CD4-positive, alpha-beta T cell (primary cell): ENCODE measurements at places on chromosomes 6 and 20. TPM values are rescaled to one million over a fixed set of nuclear protein-coding genes. Genes with fewer than 3 reads are reported as not detected.

STAU1 gene
- total RNA-seq: 65.8 TPM

DNA sequence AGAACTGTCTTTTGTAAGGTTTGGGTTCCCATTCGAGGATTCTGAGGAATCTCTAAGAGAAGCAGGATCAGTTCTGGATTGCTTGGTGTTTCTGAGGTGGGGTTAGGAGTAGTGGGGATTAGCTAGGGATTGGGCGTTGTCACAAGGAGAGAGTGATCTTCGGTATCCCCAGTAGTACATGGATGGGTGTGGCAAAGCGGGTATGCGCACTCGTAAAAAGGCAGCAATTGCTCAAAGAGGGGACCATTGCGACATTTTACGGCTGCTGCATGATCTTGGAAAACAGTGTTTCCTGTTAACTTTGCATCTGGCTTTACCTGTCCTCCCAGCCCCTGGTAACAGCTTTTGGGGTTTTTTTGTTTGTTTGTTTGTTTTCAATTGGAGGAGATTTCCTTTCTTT is 9.7 kb upstream of the ZSCAN9 start:
- H3K36me3 ChIP-seq: no peaks in the 10 kb centered on the region
- no peak overlapping the region for H3K27ac ChIP-seq
- DNase-seq: no peak
- H3K4me1 ChIP-seq: peaks cover 24% of the 10 kb centered on the region
- H3K4me3 ChIP-seq: no peak overlapping the region

- no peak overlapping the region for H3K4me3 ChIP-seq
- DNase-seq: no peak
- H3K4me1 ChIP-seq: no peaks in the 10 kb centered on the region
- no peaks in the 10 kb centered on the region for H3K36me3 ChIP-seq
- no peak overlapping the region for H3K27ac ChIP-seq
- no peaks in the 10 kb centered on the region for H3K27me3 ChIP-seq
These were observed 20.1 kb upstream of the PTPRT start for GRCh38 chr20:43209831-43210230.

DNA sequence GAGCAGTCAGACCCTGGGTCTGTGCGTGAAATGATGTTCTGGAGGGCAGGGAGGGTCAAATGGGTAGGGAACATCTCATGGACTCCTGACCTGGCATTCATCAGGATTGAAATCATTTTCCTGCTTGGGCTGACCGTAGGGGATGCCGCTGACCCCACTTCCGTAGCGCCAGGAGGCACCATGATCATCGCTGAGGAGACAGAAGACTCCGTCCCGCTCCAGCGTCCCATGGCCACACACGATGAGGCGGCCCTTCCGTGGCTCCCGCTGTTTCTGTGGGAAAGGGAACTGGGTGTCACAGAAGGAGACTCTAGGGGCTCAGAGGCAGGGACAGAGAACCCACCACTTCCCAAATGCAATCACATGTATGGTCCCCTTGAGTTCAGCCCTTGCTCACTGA is 2.3 kb downstream of the NEU1 start:
- DNase-seq: no peak
- peaks cover 37% of the 10 kb centered on the region for H3K4me1 ChIP-seq
- H3K27ac ChIP-seq: no peak overlapping the region
- H3K27me3 ChIP-seq: no peaks in the 10 kb centered on the region

PLG gene
- not detected for total RNA-seq

DNA sequence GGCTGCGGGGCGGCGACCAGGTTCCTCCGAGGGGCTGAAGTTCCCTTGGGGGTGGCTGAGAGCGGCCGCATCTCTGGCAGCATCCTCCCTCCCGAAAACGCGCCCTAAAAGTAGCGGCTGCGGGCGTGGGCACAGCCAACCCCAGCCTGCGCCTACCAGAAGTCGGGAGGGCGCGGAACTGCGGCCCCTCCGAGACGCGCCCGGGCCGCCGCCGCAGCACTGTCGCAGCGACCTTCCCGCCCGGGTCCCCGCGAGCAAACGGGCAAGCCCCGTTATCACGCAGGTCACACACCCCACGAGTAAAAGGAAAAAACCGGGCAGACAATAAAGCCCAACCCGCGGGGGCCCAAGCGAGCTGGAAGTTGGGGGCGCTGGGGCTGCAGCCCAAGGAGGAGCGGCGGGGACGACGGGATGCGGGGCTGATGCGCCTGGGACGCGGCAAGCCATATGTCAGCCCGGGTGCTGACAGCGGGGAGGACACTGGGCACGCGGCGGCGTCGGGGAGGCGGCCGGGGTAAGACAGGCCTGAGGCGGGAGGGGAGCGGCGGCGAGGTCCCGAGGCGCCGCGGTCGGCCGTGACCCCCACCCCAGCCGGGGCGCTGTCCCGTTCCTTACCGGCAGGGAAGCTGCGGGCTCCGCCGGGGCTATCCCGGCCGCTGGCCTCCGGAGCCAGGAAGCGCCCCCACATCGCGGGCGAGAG is 659 bp downstream of the CEP85L start:
- H3K4me3 ChIP-seq: peak overlapping the region; percentile 82
- H3K27me3 ChIP-seq: no peaks in the 10 kb centered on the region
- H3K36me3 ChIP-seq: peaks cover 5% of the 10 kb centered on the region
- H3K4me1 ChIP-seq: peaks cover 27% of the 10 kb centered on the region
- peak; percentile 23 for DNase-seq

GRCh38 chr6:5112066-5112799 is 27.1 kb downstream of the PPP1R3G start:
- H3K4me1 ChIP-seq: no peaks in the 10 kb centered on the region
- no peak overlapping the region for H3K4me3 ChIP-seq

- no peak overlapping the region for H3K4me3 ChIP-seq
- no peaks in the 10 kb centered on the region for H3K36me3 ChIP-seq
- DNase-seq: no peak
- H3K27me3 ChIP-seq: no peaks in the 10 kb centered on the region
- no peak overlapping the region for H3K27ac ChIP-seq
- no peaks in the 10 kb centered on the region for H3K4me1 ChIP-seq
These were observed 150.7 kb upstream of the PLCB4 start for GRCh38 chr20:8918145-8918544.

DNA sequence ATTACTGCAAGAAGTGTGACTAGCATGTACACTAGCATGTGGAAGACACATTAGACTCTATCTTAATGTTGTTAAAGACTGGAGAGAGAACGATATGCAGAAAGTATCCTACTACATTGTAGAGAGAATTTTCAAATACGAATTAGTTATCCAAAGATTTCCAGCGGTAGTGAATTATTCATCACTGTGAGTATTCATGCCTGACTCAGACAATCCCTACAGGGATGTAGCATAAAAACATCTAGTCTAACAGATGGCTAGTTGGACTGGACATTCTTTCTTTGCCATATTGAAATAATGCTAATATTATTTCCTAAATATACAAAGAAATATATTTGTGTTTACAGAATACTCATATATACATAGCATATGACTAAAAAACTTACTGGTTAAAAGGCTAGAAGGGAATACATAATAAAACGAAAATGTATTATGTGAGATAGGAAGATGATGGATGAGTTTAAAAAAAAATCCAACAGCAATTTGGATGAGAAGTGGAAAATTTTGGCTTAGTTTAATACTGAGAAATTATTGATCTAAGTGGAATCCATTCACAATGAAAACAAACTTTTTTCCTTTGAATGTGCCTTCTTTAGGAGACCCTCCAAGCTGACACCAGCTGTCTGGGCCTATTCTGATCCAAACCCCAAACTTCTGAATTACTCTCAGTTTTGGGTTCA is 580.7 kb downstream of the RFPL4B start:
- H3K27ac ChIP-seq: no peak overlapping the region
- no peak for DNase-seq
- H3K27me3 ChIP-seq: no peaks in the 10 kb centered on the region
- no peak overlapping the region for H3K4me3 ChIP-seq
- H3K36me3 ChIP-seq: no peaks in the 10 kb centered on the region
- no peaks in the 10 kb centered on the region for H3K4me1 ChIP-seq

GRCh38 chr6:101534386-101534785 is 140.9 kb downstream of the GRIK2 start:
- H3K36me3 ChIP-seq: no peaks in the 10 kb centered on the region
- no peaks in the 10 kb centered on the region for H3K27me3 ChIP-seq
- H3K27ac ChIP-seq: no peak overlapping the region
- no peak overlapping the region for H3K4me3 ChIP-seq

FUT9 gene
- not detected for total RNA-seq

DNA sequence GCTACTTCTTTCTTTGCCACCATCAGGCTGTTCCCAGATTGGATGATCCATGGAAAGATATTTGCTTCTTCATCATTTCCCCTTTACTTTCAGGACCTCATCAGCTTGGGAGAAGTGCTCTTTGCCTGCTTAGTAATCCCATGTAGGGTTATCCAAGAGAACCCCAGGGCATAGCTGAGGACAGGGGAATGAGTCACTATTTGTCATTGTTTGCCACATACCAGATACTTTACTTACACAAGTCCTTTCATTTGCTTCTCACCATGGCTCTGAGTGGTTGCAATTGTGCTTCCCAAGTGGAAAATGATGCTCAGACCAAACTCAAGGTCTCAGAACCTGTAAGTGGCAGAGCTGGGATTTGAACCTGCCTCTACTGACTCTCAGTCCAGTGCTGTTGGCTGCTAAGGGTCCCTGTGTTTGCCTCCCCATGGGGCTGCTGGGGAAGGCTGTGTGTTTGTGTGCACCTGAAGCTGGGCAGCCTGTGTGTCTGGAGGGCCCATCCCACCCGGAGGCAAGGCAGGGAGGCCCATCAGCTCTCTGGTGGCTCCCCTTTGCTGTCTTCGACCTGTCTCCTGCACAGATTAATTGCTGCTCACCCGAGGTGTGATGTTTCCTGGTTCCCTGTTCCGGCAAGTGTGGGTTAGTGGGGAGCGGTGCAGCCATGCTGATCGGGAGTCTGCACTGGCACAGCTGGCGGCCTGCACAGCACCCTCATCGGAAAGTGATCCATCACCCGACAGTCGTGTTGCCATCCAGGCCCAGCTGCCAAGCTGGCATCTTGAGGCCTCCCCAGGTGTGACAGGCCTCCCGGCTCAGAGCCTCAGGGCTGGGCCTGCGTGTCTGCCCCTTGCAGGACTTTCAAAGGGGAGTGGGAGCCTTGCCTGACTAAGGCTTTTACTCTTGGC is 228.8 kb downstream of the DHX35 start:
- H3K27ac ChIP-seq: no peak overlapping the region
- H3K27me3 ChIP-seq: no peaks in the 10 kb centered on the region
- H3K4me3 ChIP-seq: no peak overlapping the region
- no peak for DNase-seq

GRCh38 chr6:149929422-149929821 is 6.5 kb upstream of the RAET1G start:
- no peak overlapping the region for H3K4me3 ChIP-seq
- no peaks in the 10 kb centered on the region for H3K36me3 ChIP-seq
- H3K27ac ChIP-seq: no peak overlapping the region
- DNase-seq: peak; percentile 40

- H3K27ac ChIP-seq: peak overlapping the region; percentile 89
- H3K4me3 ChIP-seq: no peak overlapping the region
- H3K36me3 ChIP-seq: peaks cover 20% of the 10 kb centered on the region
- H3K4me1 ChIP-seq: peaks cover 67% of the 10 kb centered on the region
These were observed 5.2 kb downstream of the SYTL3 start for GRCh38 chr6:158654960-158655489.

PSORS1C2 gene
- not detected for total RNA-seq

- no peak overlapping the region for H3K27ac ChIP-seq
- DNase-seq: no peak
- H3K36me3 ChIP-seq: no peaks in the 10 kb centered on the region
- H3K27me3 ChIP-seq: no peaks in the 10 kb centered on the region
- H3K4me3 ChIP-seq: no peak overlapping the region
These were observed 37.2 kb downstream of the SLC22A2 start for GRCh38 chr6:160221423-160221822.

PAK5 gene
- total RNA-seq: not detected

- DNase-seq: no peak
- H3K4me3 ChIP-seq: no peak overlapping the region
- H3K27ac ChIP-seq: no peak overlapping the region
- H3K36me3 ChIP-seq: no peaks in the 10 kb centered on the region
- no peaks in the 10 kb centered on the region for H3K27me3 ChIP-seq
These were observed 43.9 kb downstream of the PLCB4 start for GRCh38 chr20:9112541-9113515.

GRCh38 chr6:34295721-34296120 is 46.9 kb upstream of the SMIM29 start:
- H3K27ac ChIP-seq: no peak overlapping the region
- no peak for DNase-seq
- H3K36me3 ChIP-seq: peaks cover 30% of the 10 kb centered on the region

DNA sequence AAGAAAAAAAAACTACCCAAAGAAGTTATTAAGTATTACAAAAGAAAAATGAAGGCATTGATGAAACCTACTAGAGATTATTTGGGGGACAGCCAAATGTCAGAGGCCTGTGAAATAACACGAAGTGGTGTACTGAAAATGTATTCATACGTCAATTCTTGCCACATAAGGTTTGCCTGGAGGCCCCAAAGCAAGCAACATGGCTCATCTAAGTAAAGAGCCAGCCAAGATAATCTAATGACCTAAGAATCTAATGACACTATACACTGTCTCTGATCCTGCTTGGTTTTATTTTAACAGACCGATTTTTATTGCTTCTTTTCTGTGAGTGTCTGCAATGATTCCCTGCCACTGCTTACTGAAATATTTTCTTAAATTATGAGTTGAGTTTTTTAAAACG is 34.7 kb downstream of the FILIP1 start:
- H3K27me3 ChIP-seq: peaks cover 4% of the 10 kb centered on the region
- no peaks in the 10 kb centered on the region for H3K4me1 ChIP-seq
- no peak overlapping the region for H3K4me3 ChIP-seq

DNA sequence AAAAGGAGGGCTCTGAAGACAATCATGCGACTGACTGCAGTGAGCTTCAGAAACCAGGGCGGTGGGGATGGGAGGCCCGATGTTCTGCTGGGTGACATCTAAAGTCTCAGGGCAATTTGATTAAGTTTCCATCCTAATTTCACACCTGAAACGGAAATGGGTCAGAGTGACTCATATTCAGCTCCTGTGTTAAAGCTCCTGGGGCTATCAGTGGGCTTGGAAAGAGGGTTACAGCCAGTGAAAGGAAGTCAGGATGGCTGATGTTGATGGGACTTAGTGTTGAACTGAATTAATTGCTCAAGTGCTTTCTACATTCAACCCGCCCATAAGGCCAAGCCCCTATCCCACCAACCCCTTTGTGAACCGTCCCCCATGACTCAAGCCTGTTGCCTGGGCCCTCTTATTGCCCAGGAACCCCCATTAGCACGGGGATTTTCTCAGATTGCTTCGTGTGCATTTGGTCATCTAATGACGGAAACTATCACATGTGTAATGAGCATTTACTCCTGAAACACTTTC is 47.1 kb upstream of the TBC1D7 start:
- H3K36me3 ChIP-seq: no peaks in the 10 kb centered on the region
- no peak overlapping the region for H3K27ac ChIP-seq
- H3K27me3 ChIP-seq: no peaks in the 10 kb centered on the region
